ENCODE measurements at places on chromosomes 1 and 21.

- no peak for DNase-seq
Observed at GRCh38 chr1:210689826-210690225, 361.1 kb downstream of the HHAT start.

GRCh38 chr1:63976006-63976405 is 202.2 kb downstream of the ROR1 start:
- no peak for DNase-seq

DNA sequence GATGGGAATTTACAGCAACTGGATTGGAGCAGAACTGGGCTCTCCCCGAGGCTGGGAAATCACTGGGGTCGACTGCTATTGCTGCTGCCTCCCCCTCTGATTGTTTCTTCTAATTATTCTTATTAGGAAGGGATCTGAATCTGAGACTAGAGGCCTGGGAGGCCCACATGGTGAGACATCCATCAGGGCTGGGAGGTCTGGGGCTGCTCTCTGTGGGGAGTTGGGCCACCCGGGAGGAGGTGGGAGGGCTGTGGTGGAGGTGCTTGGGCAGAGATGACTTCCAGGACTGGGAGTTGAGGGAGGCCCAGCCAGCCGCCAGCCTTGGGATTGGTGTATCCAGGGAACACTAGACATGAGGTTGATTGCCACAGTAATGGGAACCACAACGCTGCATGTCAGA is 247.9 kb downstream of the GRIK3 start:
- DNase-seq = no peak

- no peak for DNase-seq
Observed at GRCh38 chr21:16473988-16474387, 744.2 kb downstream of the USP25 start.

- no peak for DNase-seq
Observed at GRCh38 chr21:35509001-35509704, 460.1 kb upstream of the RUNX1 start.

GRCh38 chr1:58574816-58575215 is 2.2 kb downstream of the TACSTD2 start:
- DNase-seq = no peak

DNA sequence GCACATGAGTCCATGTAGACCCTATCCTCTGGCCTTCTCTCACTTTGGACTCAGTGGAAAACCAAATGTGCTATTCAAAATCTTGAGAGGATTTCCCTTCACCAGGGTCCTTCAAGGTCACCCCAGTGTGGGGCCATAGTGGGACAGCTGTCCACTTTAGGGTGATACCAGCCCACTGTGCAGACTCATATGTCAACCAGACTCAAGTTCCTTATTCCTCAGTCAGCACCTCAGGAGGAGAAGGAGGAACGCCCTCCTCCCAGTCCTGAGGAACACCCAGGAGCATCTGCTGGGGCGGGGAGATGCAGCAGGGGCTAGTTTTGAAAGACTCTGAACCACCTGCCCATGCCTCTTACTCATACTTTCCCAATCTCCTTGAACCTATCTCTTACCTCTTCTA is 340.9 kb downstream of the MATN1 start:
- DNase-seq = no peak

DNA sequence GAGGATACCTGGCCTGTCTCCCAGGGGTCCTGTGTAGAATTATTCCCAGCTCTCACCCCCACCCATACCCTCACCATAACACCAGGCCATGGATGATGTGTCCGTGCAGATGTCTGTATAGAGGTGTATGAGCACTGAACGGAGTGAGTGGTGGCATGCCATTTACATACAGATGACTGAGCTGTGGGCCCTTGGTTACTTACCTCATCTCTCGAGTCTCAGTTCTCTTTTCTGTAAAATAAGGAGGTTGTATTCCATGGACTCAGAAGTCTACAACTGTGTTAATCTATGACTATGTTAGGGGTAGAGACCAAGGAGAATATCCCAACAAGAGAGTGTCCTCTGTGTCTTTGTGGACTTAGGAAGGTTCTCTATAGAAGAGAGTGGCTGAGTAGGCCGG is 65.6 kb upstream of the CD1D start:
- DNase-seq = no peak

DNA sequence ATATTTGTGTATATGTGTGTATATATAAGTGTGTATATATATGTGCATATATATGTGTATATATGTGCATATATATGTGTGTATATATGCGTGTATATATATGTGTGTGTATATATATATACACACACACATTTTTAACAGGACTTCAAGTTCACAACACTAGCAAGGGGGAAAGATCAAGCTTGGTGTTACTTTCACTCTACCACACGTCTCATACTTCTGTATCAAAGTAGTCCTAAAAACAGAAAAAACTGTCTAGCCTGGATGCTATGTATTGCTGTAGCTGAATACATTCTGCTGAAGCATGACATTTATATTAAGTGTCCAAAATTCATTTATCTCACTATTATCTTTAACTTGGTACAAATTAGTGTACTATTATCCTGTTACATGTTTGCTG is 17.9 kb upstream of the ATP6V1G3 start:
- DNase-seq = no peak

- DNase-seq = no peak
Observed at GRCh38 chr1:75937034-75937433, 4.8 kb upstream of the ASB17 start.

DNA sequence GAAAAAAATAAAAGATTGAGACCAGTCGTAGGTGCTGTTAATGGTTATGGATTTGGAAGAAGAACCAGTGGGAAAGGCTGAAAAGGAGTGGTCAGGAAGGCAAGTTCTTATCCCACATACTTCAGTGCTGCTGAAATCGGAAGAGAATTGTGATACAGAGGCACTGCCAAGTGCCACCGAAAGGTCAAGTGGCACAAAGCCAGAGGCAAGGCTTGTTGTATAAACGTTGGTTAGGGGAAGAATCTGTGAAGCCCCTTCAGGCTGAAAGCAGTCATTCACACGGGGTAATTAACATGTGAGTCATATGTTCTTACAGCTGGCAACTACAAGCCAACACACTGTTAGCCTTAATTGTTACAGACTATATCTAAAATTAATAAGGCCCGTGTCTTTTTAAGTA is 48.8 kb downstream of the ZBTB40 start:
- no peak for DNase-seq

DNA sequence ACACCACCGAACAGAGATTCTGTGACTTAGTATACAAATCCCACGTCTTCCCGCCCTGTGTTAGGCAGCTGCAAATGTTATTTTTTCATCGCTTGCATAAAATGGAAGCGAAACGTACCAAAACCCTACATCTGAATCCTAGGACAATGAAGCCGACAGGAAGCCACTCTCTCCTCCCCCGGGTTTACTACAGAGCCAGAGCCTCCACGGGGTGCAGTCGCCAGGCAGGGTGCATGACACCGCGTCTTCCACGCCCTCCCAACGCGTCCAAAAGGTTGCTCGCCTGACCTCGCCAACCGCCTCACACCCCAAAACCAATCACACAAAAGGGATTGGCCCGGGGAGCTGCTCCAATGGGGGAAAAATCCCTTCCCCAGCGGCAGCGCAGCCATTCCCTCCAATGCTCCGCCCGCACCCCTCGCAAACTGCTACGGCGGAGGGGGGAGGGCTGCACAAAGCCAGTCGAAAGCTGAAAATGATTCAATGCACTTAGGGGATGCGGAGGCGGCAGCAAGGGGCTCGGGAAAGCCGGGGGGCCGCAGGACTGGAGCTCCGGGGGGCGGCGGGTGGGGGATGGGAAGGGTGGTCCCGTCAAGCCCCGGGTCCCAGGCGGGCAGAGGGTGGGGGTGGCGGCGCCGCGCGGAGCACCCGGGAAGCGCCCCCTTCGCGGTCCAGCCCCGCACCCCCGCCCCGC is 701 bp downstream of the CEP170 start:
- DNase-seq = peak; percentile 66

- peak; percentile 56 for DNase-seq
Observed at GRCh38 chr1:152440635-152441471, 26.8 kb upstream of the CRNN start.

DNA sequence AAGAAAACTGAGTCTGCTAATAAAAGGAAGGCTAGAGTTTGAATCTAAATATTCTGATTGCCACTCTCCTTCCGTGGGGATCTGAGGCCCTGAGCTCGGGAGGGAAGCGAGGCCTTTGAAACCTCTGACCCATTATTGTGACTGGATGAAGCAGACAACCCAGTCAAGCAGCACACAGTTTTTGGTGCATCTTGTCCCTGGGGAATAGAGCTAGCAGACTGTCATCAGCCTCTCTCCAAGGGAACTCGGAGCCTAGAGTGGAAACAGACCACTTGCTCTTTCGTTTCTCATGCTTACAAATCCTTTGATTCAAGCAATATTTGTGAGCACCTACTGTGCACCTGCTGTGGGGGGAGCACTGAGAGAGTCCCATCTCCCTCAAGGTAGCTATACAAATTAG is 133.2 kb upstream of the KLHDC7A start:
- no peak for DNase-seq

DNA sequence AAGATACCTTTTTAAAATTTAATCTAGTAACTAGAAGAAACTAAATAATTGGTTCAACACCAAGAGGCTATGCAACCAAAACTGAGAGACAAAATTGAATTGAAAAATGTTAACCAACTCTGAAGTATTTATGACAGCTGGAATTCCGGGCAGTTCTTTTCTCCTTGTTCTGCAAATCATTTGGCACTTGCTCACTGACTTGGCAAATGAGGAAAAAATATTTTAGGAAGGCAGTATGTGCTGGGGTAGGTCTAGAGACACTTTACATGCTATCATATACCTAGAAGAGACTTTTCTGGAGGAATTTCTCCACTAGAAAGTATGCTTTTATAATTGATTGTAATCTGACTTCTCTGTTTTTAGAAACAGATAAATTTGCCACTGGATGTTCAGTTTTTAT is 22.1 kb upstream of the SH3D21 start:
- DNase-seq = no peak

DNA sequence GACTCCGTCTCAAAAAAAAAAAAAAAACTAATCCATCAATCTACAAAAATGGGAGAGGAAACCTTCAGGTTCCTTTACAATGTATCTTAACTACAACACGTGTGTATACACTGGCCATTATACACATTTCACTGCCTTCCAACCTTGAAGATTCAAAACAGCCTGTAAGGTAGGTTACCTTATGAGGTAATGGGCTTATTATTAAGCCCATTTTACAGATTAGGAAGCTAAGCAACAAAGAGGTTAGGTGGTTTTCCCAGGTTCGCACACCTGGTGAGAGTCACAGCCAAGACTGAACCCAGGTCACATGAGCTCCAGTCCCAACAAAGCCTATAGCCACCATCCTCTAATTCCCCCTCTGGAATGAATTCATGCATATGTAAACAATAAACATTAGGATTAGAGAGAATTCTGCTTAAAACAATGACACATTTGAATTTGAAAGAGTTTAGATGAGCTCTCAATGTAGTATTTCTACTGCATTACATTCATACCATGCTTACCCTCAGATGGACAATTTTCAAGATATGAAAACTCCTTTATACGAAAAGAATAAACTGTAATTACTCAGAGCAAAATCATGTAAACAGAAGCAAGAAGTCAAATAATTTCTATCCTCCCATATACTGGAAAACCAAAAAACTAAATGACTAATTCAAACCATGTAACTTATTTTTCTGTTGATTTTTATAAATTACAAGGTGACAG is 54.8 kb downstream of the EIF4G3 start:
- DNase-seq = no peak

GRCh38 chr1:107865627-107866026 is 99.4 kb downstream of the VAV3 start:
- DNase-seq = no peak

- no peak for DNase-seq
Observed at GRCh38 chr1:179951383-179952144, 3.0 kb upstream of the CEP350 start.

GRCh38 chr1:169025412-169025811 is 81.1 kb upstream of the ATP1B1 start:
- DNase-seq = no peak

DNA sequence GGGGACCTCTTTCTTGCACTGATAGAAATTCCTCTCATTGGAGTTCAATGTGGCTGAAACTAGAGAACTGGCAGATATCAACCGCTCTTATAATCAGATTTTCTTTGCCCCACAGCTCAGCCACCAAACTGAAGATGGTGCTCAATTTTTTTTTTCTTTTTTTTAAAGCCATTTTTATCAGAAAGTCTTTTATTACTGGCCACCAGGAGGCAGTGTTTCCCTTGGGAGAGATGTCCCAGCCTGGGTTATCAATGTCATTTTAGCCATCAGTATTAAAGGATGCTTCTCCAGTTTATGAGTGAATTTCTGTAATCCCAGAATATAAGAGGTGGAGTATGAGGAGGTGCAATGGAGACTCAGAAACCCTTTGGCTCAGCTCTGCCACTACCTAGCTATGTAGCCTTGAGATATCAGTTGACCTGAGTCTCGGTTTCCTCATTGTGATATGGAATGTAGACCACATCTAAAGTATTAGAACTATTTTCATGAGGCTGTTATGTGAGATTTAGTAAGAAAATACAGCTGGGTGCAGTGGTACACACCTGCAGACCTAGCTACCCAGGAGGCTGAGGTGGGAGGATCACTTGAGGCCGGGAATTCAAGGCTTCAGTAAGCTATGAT is 27.6 kb downstream of the CD244 start:
- DNase-seq = no peak

- DNase-seq = no peak
Observed at GRCh38 chr1:10188133-10188650, 22.2 kb upstream of the KIF1B start.

DNA sequence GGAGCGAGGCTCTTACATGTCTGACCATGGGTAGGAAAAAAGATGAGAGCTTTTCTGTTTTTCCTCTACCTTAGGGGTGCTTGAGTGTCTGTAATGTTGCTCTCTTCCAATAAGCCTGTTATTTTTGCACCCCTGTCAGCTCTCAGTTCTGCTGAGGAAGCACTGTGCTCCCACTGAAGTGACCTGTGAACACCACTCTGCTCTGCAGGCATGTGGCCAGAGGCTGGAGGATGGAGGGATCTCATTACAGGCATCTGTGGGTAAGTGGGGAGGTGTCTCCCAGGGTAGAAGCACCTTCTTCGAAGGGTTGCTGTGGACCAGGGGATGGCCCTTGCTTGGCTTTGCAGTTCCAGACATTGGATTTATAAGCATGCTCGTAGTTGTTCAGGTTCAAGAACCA is 56.8 kb upstream of the RBM15 start:
- DNase-seq = no peak

DNA sequence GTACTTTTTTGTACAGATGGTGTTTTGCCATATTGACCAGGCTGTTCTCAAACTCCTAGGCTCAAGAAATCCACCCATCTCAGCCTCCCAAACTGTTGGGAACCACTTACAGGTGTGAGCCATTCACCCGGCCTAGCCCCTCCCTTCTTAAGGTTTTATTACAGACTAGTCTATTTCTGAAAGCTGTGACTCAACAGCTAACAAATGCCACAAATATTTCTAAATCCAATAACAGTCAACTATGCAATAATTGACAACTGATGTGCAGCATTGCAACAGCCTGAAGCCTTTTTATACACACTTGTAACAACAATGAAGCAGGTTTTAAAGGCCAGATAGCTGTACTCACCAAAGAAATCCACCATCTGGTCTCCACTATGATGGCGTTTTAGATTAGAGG is 51.4 kb downstream of the GRIK1 start:
- DNase-seq = no peak

- DNase-seq = no peak
Observed at GRCh38 chr21:45470087-45470515, 65.1 kb downstream of the COL18A1 start.
